ENCODE measurements at places on chromosomes 2 and 18.

DNA sequence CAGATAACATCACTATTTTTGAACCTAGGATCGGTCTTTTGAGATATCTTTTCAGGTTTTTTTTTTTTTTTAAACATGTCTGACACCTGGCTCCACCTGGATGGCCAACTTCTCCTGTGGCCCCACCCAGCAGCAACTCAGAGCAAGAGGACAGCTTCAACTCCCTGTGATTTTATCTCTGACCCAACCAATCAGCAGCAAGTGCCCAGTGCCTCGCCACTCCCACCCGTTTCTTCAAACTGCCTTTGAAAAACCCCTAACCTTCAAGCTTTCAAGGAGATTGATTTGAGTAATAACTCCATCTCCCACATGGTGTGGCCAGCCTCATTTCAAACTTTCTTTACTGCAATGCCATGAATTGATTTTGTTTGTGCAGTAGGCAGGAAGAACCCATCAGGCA, 19.0 kb downstream of the MYO3B start:
- DNase-seq = no peak

GRCh38 chr2:23836971-23837565, 89.9 kb downstream of the ATAD2B start:
- no peak for DNase-seq

GRCh38 chr2:235263205-235264120, 230.4 kb upstream of the AGAP1 start:
- DNase-seq = no peak

GRCh38 chr18:3451989-3452749, 2.2 kb downstream of the TGIF1 start:
- DNase-seq = peak; percentile 45

GRCh38 chr18:13494871-13495445, 231.4 kb downstream of the FAM210A start:
- DNase-seq = no peak

DNA sequence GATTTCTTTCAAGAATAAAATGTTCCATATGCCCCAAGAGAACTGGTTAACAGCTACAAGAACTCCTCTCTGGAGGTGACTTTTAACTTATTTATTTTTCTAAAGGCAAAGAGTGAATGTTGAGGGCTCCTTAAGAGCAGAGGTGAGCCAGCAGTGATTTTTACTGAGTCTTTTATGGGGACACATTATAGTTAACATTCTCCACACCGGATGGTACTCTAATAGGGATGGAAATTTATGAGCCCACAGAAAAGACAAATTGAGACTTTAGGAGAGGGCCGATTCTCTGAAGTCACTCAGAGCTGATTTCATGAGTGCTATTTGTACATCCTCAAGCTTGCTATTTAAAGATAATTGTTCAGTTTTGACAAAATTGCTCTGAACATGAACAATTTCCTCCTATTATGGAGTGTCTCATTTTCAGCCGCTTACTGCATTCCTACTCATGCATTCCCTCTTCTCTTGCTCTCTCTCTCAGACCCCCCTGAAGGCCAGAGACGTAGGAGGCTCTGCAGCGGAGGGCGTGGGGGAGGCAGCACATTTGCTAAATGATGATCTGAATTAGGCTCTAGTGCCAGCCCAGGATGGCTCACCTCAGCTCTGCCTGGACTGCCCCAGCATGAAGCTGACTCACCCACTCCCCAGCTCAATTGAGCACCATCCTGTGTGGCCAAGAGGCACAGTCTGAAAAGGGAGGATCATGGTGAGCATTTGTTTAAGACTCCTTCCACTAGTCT, 5.9 kb upstream of the RPL37A start:
- no peak for DNase-seq

GRCh38 chr2:60415814-60416213, 137.6 kb downstream of the BCL11A start:
- DNase-seq = no peak

GRCh38 chr2:212173756-212174510, 364.7 kb downstream of the ERBB4 start:
- DNase-seq = no peak

DNA sequence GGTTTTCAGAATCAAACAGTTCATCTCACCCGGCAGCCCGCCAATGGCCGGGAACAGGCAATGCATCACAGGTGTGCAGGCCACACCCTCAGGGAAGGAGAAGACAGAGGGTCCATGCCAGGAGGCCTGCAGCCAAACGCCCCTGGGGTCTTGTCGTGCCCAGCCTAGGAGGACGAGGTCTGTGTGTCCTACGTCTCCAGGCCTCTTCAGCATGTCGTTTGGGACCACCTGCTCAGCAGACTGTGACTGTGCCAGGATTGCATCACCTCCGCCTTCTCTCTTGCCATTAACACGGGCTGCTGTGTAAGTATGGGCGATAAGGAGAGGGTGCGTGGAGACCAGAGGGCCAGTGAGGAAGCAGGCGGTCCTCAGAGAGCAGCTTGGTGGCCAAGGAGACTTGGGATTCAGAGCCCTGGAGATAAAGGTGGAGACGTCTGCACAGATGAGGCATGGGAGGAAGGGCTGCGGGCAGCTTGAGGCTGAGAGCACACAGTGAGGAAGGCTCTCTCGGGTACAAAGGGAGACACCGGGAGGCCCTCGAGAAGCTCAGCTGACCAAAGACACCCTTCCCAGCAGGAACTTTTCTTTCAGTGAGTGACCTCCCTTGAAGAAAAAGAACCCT, 37.4 kb upstream of the KLHL29 start:
- DNase-seq = no peak

- no peak for DNase-seq
These were observed 359.3 kb downstream of the TMEM182 start for GRCh38 chr2:103121106-103121505.

DNA sequence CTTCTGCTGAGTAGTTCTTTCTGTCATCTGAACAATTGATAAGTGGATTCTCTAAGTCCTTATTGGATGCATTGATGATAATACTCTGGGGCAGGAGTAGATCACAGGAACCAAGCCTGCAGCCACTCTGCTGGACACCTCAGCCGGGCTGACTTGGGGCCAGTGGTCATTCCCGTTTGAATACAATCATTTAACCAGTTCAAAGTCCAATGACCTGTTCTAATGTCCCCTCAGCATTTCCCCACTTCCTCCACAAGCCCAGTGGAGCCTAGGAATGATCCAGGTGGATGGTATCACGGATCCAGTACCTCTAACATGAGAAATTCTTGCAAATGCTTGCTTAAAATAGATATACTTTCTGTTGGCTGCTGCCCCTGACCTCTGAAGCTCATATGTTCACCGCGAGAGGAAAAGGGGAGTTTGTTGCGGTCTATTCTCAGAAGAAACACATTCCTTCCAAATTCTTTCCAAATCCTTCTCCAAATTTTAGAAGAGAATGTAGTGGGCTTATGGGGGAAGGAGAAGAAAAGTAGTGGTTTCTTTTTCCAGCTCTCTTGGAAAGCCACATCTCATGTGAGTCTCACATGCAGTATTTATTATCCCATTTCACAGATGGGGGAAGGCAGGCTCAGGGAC, 170.9 kb downstream of the INHBB start:
- no peak for DNase-seq

DNA sequence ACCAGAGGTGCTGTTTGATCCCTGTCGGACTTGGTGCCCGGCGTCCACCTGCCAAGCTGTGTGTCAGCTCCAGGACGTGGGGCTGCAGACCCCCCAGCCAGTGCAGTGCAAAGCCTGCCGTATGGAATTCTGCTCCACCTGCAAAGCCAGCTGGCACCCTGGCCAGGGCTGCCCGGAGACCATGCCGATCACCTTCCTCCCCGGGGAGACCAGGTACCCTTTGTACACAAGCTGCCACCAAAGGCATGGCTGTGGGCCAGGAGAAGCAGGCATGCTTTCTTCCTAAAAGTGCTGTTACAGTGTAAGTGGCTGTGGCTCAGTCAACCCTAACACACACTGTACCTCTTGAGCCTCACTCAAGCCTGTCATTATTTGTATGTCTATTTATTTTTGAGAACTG, 103.3 kb downstream of the RNF144A start:
- DNase-seq = no peak

GRCh38 chr18:40956213-40956612, 998.8 kb upstream of the PIK3C3 start:
- no peak for DNase-seq

- no peak for DNase-seq
These were observed 57.4 kb upstream of the GLI2 start for GRCh38 chr2:120678251-120678650.

DNA sequence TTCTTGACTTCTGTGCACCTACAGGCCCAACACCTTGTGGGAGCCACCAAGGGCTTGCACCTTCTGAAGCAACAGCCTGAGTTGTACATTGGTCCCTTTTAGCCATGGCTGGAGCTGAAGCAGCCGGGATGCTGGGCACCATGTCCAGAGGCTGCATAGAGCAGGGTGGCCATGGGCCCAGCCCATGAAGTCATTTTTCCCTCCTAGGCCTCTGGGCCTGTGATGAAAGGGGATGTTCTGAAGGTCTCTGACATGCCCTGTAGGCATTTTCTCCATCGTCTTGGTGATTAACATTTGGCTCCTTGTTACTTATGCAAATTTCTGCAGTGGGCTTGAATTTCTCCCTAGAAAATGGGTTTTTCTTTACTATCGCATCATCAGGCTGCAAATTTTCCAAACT, 83.1 kb upstream of the ACVR1 start:
- DNase-seq = no peak

DNA sequence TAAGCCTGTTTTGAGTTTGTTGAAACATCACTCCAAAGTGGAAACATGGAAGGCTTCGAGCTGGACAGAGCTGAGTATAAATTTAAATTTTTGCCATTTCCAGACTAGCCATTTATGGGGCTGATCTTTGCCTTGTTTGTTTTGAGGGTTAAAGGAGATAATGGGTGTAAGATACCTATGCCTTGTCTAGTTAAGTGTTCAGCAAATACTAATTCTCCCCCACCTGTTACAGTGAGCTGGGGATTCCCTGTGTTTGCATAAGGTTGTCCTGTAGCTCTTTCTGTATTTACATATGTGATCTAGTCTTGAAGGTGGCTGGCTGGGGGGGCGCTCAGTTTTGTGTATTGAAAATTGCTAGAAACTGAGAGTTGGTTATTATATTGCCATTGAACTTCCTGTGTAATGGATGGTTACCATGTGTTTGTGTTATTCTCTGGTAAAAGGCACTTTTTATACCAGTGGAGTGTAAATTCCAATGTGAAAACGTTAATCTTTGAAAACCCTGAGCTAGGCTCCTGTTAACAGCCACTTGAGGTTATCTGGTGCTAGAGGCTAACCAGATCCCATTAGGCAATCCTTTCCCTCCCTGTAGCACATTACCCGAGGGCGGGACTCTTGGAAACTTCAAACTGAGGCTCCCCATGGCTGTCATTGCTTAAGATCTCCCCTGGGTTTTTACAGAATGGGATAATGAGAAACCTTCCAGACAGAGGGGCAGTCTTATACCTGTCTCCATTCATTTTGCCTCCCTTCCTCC, 26.7 kb downstream of the TANC1 start:
- DNase-seq = no peak

DNA sequence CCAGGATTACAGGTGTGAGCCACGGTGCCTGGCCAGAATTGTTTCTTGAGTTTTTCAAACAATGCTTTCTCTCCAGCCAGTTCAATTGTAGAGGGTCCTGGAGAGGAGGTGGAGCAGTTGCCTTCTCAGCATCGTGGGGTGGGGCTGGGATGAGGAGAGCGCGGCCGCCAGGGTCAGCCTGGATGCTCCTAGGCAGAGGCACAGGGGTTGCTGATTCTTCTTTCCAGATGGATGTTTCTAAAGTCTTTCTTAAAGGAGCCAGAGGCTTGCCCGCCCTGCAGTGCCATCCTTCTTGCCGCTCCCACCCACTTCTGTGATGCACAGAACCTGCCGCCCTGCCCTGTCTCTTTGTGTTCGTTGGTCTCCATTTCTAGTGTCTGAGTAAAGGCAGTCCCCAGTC, 61.1 kb downstream of the AGAP1 start:
- DNase-seq = no peak

DNA sequence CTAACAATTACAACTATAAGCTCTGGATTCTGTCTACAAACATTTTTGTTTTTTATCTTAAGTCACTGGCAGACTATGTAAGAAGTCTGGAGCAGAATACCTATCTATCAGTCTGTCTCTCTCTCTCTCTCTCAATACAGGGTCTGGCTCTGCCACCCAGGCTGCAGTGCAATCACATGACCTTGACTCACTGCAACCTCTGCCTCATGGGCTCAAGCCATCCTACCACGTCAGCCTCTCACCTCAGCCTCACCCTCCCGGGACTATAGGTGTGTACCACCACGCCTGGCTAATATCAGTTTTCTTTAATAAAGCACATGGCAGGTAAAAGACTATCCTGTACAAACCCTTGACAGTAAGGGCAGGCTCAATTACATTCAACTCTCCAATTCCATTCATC, 96.9 kb downstream of the OSBPL1A start:
- no peak for DNase-seq

DNA sequence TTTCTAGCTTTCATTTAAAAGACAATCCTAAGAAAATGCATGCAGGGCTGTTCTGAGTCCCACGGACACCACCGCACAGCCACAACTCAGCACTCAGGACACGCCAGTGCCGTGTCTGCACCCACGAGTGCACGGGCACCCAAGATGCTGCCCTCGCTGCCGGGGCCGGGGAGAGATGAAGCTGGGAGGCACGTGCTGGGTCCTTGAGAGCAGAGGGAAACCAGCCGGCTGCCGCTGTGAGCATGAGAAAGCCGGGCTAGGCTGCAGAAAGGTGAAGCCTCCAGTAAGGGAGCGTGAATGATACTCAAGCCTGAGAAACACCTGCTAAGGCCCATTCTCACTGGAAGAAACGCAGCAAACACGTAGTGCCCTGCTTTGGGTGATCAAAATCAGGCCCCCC, 4.8 kb downstream of the COPS9 start:
- DNase-seq = no peak

DNA sequence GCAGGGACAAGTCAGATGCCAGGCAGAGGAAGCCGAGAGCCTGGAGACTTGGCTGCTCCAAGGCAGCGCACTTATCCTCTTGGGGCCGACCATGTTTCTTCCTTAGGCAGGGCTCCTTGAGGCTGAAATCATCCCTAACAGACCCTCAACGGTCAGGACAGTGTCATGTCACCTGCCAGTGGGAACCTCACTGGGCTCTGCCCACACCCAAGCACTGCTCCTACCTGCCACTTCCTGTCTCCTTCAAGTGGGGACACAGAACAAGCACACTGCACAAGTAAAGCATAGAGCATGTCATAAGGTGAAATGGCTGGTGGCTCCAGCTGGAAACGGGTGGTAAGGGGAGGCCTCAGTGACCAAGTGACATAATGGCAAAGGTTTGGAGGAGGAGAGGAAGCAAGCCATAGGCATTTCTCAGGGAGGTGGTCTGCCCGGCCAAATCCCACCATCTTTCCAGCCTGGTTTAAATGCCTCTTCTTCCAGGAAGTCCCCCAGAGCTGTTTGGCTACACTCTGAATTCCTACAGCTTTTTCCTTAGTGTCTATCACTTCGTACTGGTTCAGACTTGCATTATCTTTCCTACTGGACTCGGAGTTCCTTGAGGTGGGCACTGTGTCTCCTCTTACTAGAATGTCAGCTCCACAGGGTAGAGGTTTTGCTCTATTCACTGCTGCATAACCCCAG, 7.3 kb upstream of the ATOH8 start:
- DNase-seq = no peak

- DNase-seq = no peak
These were observed 16.5 kb downstream of the PTPN2 start for GRCh38 chr18:12867441-12868123.
